Left hindlimb (tissue), 1 donor: ENCODE measurements at places on chromosomes 16 and 17.
A peak's percentile ranks its signal among the peaks of the same experiment; 100 is the strongest.

- DNase-seq, result no peak
These were observed 42.9 kb downstream of the USP10 start for GRCh38 chr16:84742641-84743092.

DNA sequence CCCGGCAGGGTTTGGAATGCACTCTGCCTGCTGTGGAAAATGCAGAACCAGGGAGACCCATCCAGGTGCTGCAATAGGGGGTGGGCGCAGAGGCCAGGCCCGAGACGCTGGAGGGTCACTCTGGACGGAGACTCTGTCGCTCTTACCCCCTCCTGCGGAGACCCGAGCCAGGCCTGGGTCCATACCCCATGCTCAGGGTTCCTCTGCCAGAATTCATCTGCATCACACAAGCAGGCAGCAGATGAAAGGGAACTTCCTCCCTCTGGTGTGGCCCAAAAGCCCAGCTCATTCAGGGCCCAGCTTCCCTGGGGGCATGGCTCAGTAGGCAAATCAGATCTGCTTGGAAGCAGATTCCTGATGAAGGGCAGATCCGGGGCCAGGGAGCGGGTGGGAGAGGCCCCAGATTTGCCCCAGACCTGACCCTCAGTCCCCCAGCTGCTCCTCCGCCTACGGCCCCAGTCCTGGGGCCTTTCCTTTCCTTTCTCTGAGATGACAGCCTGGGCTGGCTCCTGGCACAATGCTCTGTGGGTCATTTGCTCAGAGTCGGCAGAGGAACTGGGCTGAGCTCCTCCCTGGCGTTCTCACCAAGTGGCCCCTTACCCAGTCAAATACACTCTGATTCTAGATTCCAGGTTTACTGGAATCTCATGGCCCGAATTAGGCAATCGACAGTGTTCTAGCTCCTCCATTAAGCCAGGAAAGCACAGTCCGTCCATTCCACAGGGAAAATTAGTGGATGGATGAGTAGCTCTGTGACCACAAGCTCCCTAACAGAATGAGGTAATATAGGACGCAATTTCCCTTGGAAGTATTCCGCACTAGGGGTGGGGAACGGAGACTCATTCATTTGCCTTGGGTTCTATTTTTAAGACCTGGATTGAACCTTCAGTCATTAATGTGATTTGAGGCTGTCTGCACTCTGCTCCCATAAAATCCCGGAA, 19.1 kb upstream of the RASD1 start:
- DNase-seq, result peak; percentile 56

DNA sequence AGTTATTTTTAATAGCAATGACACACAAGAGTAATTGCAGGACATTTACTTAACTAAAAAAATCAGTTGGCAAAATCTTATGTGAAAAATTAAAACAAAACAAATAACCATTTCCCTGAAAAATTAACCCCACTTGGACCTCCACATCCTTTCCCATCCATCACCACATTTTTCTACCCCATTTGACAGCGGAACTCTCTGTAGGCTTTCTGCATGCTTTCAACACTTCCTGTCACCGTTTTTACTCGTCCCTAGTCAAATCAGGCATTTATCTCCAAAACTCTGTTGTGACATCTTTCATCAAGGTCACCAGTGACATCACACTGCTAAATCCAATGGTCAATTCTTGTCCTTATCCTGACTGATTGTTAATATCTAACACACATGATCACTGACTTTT, 27.5 kb downstream of the KCNJ16 start:
- no peak for DNase-seq

- DNase-seq, result no peak
These were observed 25.3 kb downstream of the CMIP start for GRCh38 chr16:81469710-81470535.

DNA sequence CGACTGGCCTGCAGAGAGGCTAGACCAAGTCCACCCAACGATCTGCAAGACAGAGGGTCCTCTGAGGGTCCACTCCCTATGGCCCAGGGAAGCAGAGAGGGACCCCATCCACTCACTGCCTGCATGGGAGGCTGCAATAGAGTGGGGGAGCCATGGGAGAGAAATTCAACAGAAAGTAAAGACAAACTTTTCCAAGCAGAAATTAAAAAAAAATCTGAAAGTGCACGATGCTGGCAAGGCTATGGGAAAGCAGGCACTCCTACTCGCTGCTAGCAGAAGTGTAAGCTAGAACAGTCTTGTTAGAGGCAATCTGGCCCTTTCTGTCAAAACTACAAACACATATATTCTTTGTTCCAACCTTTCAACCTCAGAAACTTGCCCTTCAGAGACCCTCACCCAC, 85.4 kb downstream of the GAS7 start:
- DNase-seq, result peak; percentile 20

- DNase-seq, result no peak
These were observed 2.8 kb downstream of the RECQL5 start for GRCh38 chr17:75664099-75664549.

GRCh38 chr16:57019746-57020145, 30.4 kb downstream of the NLRC5 start:
- DNase-seq, result no peak

GRCh38 chr16:85715169-85716021, 26.6 kb upstream of the GINS2 start:
- DNase-seq, result peak; percentile 75

DNA sequence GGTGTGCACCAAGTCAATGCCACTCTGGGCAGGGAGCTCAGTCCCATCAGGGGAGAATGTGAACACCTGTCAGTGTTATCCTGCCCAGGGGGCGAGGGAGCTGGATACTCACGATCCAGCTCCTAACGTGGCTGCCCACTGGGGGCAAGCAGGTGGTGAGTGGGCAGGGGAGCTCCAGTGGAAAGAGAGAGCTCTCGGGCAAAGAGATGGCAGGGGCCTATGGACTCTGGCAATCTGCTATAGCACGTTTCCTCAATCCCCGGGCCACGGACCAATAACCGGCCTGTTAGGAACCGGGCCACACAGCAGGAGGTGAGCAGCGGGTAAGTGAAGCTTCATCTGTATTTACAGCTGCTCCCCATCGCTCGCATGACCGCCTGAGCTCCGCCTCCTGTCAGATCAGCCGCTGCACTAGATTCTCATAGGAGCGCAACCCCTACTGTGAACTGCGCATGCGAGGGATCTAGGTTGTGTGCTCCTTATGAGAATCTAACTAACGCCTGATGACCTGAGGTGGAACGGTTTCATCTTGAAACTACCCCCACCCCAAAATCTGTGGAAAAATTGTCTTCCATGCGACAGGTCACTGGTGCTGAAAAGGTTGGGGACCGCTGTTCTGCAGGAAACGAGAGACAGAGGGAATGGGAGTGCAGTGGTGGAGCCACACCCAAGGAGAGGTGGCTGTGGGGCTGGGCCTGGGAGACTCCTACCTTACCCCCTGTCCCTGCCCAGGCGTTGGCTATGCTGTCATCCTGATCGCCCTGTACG, 15.6 kb downstream of the SLC6A2 start:
- DNase-seq, result no peak

DNA sequence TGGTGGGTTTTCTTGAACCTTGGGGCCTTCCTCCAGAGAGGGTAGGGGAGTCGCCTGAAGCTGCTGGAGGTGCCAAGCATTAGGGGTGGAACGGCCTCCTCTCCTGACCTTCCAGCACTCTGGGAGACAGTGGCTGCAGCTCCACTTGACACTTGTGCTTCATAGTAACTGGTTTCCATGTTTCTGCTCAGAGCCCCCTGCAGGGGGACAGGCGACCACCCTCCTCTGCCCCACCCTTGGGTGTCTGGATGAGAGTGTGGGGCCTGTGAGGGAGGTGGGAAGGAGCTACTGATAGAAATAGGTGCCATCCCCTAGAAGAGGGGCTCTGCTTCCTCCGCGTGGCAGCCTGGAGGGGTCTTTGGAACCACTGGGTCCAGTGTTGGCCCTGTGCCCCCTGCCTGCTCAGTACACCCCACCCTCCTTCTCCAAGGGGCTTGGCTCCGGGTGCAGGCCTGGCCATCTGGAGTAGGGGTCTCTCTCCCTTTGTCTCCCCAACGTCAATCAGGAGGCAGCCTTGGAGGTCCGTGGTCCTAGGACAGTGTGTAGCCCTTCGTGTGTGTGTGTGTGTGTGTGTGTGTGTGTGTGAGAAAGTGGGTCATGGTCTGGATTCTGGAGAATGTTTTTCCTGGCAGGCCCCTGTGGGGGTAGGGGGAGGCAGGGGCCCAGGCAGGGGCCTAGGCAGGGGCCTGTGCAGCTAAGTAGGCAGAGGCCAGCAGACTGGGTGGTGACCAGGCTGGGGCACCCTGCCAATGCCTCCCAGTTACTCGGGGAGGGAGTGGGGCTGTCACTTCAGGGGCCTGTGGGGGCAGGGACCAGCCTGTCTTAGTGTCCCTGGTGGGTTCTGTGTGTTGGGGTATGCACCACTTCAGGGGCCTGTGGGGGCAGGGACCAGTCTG, 4.9 kb downstream of the LASP1 start:
- DNase-seq, result no peak
